Activated T-cell treated with anti-CD3 and anti-CD28 coated beads, Interleukin-2, amount 50 U/mL, for 4 hours (primary cell): ENCODE measurements at places on chromosomes 16 and 17. TPM values are rescaled to one million over a fixed set of nuclear protein-coding genes. Genes with fewer than 3 reads are reported as not detected.

DNA sequence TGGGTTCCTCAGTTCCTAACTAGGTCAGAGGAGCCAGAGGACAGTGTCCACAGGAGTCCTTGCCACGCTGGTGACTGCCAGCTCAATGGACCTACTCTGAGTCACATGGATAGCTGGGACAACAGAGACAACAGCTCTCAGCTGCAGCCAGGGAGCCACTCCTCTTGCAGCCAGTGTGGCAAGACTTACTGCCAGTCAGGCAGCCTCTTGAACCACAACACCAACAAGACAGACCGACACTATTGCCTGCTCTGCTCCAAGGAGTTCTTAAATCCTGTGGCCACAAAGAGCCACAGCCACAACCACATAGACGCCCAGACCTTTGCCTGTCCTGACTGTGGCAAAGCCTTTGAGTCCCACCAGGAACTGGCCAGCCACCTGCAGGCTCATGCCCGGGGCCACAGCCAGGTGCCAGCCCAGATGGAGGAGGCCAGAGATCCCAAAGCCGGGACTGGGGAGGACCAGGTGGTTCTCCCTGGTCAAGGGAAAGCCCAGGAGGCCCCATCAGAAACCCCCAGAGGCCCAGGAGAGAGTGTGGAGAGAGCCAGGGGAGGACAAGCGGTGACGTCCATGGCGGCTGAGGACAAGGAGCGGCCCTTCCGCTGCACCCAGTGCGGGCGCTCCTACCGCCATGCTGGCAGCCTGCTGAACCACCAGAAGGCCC, 6.7 kb downstream of the ZNF646 start:
- no peak for DNase-seq

GRCh38 chr16:4261557-4262172, 11.2 kb downstream of the TFAP4 start:
- no peak for DNase-seq

DNA sequence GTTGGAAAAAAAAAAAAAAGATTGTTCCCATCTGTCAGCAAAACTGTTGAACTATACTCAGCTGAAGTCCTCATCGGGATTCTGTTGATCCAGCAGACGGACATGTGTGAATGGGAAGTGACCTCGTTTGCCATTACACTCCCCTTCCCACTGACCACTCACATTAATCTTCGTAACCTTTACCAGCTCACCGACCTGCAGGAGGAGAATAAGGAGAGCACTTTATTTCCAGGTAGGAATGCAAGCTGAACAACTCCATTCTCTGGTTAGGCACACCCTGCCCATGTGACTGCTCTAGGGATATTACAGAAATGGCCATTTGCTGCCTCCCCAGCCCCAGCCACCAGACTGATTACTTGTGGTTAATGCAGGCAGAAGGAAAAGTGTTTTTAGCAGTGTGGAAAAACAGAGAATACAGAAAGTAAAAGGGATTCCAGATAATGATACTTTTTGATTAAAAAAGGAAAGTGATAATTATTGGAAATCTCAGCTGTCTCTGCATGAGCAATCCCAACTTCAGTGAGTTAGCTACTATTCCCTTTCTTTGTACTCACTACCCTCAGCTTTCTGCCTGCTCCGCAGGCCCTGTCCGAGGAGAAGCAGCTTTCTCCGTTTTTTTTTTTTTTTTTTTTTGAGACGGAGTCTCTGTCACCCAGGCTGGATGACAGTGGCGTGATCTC, 23.6 kb upstream of the YWHAE start:
- no peak for DNase-seq

SMPD3 gene
- 0.71 TPM for total RNA-seq

ZP2 gene
- not detected for total RNA-seq

PDF gene
- 46.7 TPM for total RNA-seq

C16orf92 gene
- total RNA-seq: not detected

MYH4 gene
- not detected for total RNA-seq
